RPMI8226 (cell line): ENCODE measurements at places on chromosomes 7 and 10.
A peak's percentile ranks its signal among the peaks of the same experiment; 100 is the strongest.

DNA sequence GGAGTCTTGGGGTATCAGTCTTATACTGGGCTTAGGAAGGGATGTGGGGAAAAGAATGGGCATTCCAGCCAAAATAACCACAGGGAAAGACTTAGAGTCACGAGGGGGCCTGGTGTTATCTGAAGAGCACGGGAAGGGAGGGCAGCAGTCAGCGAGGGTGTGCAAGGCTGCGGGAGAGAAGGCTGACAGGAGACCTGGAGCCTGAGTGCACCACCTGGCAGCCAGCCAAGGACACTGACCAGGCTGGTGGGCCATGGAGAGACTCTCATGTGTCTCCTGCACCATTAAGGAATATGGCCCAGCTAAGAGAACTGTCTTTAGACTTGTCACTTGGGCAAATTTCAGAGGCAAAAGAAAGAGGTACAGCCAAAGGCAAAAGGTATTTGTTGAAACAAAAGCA is 69.6 kb downstream of the PKD1L1 start:
- no peak for DNase-seq

DNA sequence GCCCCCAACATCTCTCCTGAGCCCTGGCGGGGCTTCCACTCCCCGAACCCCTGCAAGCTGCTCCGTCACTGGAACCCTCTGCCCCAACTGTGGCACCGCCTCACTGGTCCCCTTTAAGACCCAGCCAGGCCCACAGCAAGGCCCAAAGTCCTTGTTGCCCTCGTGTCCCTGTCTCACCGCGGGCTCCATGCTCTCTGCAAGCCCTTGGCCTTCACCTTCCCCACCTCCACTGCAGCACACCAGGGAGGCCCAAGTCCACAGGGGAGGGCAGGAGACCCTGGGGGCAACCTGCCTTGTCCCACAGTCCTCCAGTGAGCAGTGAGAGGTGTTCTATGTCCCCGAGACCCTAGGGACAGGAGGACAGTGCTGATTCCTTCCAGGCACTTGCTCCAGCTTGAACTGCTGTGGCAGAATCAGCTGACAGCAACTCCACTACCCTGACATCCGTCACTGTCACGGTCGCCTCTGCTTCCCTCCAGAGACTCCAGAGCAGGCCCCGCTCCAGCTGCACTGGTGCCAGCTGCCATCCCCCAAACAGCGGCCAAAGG is 105.3 kb downstream of the CYTH3 start:
- no peak for DNase-seq

DNA sequence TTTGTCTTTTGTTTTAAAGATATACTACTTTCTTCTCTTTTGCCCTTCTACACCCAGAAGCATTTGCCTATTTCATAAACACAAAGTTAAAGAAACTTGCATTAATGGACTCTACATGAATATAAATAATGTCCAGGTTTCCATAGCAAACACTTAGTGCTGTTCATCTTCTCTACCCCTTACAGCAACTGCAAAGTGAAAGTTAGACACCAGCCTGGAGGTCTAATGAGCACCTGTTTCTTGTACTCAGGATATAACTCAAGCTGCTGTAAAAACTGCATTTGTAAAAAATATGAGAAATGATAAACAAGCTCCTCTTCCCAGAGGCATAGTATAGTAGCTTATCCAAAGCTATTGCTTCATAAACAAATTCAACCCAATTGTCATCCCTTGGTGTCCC is 76.0 kb upstream of the RELN start:
- no peak for DNase-seq

DNA sequence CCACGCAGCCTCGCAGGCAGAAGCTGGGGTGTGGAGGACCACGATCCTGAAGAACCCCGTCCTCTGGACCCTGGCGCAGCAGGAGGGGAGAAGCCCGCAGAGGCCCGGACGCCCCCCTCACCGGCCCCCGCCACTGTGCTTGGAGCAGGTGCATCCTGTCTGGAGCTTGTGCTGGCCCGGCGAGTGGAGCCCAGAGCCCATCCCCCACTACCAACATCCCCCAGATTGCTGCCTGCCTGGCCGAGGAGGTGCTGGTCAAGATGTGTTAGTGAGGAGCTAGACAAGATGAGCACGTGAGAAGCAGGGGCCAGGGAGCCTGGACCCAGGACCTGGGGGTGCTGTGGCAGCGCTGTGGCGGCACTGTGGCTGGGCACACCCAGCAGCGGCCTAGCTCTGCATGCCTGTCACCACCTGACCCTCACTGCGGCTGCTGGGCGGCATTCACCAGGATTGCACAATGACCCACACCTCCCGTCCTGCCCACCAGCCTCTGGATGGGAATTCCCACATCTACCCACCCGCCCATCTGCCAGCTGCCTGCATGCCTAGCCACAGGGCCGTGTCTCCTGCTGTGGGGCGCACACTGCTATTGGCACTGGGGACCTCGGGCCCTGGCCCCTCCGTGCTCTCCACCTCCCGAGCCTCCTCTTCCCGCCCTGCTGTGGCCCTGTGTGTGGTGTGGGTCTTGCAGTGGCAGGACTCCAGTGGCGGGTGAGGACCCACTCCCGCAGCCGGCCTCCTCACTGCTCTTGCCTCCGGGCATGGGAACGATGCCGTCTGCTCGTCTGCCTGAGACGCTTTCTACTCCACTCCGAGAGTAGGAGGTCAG is 11.8 kb downstream of the GPR146 start:
- DNase-seq: no peak

GRCh38 chr10:22545643-22546042 is 168.7 kb downstream of the PIP4K2A start:
- no peak for DNase-seq

- no peak for DNase-seq
Observed at GRCh38 chr7:50562136-50562535, 3.1 kb downstream of the DDC start.

DNA sequence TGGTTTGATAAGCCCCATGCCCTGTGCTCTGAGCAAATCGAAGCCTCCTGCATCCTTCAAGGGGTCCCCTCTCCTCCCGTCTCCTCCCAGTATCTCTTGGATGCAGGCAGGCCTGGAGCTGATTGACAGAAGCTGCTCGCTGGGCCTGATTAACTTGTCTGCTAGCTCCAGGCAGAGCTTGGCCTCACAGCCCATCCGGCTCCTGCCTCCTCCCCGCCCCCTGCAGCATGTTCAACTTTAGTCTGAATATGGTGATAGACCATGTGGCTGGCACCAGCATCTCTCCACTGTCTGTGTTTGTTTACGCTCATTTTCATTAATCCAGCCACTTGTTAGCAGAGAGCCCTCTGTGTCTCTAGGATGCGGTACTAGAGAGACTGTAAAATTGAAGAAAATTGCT is 432.2 kb downstream of the DPP6 start:
- no peak for DNase-seq

- no peak for DNase-seq
Observed at GRCh38 chr7:83643739-83644138, 5.2 kb downstream of the SEMA3E start.

DNA sequence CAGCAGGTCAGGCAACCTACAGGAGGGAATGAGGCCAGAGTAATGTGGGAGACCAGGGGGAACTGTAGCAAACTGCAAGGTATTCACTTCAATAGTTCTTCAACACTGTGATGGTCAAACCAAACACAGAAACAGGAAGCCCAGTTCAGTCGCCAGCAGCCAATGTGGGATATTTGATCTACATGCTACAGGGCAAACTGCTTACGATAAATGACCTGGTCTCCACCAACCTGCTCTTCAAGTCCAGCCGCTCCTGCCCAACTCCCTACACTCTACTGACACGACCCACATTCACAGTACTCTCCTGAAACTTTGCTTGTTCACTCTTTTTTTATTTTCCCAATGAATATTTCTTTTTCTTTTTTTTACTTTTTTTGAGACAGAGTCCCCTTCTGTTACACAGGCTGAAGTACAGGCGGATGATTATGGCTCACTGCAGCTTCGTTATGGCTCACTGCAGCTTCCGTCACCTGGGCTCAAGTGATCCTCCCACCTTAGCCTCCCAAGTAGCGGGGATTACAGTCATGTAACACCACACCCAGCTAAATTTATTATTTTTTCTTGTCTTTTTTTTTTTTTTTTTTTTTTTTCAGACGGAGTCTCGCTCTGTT is 42.1 kb downstream of the MDH2 start:
- DNase-seq: no peak

DNA sequence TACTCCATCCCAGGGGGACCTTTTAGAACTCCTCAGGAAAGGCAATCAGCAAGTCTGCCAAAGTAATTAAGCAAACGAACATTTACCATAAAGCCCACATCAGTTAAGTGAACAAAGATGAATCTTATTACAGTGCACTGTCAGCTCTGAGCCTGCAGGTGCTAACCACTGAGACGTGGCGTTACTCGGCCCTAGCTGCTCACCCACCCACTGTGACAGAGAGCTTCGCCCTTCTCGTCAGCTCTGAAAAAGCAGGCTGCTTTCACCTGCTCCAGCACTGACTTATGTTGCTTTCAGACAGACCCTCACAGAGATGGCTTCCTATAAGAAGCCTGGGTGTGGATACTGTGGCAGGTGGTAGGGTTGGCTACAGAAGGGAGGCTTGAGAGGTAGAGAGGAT is 57.7 kb upstream of the KCNIP2 start:
- no peak for DNase-seq

GRCh38 chr10:5961405-5962100 is 15.8 kb downstream of the IL15RA start:
- no peak for DNase-seq

- no peak for DNase-seq
Observed at GRCh38 chr10:14244801-14245211, 85.9 kb downstream of the FRMD4A start.

DNA sequence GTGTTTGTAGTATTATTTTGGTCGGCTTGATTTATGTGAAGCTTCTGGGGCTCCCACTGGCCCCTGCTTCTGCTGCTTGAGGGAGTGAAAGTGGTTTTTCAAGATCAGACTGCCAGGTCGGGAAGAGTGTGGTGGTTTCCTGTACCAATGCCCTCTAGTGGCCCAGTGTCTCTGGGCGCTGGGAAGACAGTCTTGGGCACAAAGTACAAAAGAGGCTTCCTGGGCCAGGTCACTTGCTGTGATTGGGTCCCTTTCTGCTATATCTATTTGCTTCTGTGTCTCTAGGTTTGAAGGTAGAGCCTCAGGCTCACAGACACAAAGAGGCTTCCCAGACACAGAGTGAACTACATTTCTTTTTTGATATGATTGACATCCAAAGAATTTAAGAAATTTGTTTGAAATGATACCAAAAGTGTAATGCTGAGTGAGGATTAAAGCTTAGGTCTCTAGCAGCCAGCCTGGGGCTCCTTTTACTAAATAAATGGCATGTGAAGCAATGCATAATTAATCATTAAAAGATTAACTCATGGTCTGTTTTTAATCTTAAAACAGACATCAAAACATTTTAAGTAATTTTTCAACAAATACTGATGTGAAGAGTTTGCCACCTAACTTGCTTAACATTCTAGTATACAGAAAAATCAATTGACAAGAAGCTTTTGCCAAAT is 36.3 kb downstream of the ABCB1 start:
- DNase-seq: peak; percentile 54

GRCh38 chr7:112189691-112190090 is 16.5 kb downstream of the DOCK4 start:
- DNase-seq: no peak

- no peak for DNase-seq
Observed at GRCh38 chr7:48681006-48681405, 243.3 kb upstream of the CDC14C start.

DNA sequence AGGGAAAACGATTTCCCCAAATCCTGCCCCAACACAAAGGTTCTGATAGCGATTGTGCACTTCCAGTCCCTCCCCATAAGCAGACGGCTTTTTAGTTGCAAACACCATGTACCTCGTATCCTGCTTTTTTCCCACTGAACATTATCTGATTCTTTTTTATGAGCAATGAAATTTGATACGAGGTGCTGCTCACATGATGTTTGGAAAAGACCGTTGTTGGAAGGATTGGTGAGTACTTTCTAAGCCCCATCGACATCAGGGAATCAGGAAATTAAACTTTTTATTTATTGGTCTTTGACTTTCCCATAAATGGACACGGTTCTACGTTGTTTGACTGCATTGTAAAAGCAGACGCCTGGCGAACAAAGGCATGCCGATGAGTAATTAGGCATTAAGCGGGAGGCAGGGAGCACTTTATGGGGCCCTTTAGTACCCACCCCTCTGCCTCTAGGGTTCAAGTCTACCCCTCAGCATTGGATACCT is 49.4 kb downstream of the TEX36 start:
- no peak for DNase-seq

GRCh38 chr7:68078157-68078710 is 1081.6 kb downstream of the TYW1 start:
- DNase-seq: no peak

DNA sequence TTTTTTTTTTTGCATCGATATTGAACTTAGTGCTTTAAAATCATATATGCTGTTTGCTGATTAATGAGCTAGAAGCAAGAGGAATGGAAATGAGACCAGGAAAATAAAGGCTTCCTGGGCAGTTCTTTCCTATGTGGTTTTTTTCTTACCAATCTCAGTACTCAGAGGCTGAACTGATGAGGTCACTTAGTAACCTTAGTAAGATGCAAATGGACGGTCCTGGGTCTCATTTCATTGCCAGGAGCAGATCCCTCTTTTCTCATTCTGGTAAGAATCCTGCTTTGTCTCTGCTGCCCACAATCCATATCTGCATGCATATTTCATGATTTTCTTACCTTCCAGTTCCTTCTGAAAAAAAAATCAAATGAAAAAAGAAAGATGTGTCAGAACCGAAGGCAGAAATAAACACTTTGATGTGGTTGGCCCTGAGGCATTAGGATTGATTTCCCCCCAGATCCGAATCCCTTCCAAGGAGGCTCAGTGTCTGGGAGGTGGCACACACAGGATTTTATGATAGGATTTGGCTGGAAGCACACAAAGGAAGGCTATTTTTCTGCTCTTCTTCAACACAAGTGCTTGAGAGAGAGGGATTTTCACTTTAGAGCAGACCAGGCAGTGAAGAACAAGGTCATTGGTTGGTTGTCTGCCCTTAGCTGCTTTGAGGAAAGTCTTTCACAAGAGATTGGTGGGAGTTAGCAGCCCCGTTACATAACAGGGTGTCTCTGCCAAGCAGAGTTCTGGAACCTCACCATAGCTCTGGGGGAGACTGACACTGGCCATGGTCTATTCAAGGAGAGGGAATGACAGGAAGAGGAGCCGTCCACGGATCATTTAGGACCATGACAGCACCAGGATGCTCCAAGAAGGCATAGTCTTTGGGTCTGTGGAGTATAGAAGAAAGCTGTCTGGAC is 150.0 kb downstream of the CAMK1D start:
- DNase-seq: no peak

DNA sequence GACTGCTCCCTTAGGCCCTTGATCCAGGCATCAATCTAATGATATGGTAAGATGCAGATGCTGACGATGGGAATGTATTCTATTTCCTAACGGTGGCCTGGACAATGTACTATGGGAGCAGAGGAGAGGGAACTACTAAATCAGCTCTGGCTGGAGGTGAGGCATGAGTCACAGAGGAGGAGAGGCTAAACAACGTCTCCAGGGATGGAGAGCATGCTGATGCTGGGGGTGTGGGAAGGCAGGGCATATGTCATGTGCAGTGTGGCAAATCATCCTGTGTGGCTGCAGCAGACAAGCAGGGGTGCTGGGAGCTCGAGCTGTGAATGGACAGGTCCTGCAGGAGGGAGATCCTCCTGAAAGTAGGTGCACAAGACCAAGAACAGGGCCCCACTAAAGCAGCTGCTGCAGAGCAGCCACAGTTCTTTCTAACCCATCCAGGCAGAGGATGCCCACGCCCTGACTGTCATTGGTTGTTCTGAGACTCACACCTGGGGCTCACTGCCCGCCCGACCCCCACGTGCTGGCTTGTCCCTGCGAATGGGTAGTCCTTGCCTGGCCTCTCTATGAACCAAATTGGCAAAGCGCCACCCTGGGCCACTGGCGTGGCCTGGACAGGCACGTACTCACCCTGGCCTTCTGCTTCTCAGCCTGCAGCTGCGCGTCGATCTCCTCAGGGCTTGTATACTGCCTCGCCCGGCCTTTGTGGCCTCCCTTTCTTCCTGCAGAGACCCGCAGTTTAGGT is 4.0 kb downstream of the PDAP1 start:
- no peak for DNase-seq
